Cerebellar nuclear complex (tissue), 1 donor: ENCODE measurements at places on chromosomes 2 and 18.

GRCh38 chr2:37325625-37326071 is 1.0 kb upstream of the PRKD3 start:
- DNase-seq: no peak

DNA sequence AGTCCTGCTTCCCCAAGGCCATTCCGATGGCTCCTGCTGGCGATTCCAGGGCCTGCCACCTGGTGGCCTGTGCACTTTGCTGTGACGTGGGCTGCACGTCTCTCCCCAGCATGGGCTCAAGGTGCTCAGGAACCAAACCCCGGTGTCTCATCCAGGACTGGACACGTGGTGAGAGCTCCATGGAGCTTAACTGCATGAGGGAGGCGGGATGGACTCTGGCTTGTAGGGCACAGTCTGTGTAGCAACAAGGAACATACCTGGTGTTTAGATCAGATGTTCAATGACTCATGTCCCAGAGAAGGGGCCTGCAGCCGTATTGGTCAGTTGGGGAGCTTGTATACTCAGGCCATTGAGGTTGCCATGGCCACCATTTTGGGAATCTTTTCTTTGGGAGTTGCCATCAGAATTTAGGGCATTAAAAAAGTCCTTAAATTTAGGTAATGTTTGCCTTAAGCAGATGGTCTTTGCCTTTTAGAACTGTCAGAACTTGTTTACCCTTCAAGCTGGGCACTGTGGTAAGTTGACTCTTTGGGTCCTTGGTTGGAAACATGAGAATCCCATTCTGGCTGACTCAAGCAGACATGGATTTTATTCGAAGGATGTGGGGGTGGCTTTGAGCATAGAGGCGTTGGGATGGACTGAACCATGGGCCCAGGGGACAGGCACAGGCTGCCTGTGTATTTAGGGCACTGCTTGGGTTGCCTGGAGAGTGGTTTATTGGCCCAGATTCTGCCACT is 21.0 kb downstream of the AGAP1 start:
- no peak for DNase-seq

GRCh38 chr2:119483395-119483753 is 40.9 kb downstream of the SCTR start:
- no peak for DNase-seq

GRCh38 chr2:48715042-48715899 is 40.3 kb downstream of the LHCGR start:
- DNase-seq: no peak

DNA sequence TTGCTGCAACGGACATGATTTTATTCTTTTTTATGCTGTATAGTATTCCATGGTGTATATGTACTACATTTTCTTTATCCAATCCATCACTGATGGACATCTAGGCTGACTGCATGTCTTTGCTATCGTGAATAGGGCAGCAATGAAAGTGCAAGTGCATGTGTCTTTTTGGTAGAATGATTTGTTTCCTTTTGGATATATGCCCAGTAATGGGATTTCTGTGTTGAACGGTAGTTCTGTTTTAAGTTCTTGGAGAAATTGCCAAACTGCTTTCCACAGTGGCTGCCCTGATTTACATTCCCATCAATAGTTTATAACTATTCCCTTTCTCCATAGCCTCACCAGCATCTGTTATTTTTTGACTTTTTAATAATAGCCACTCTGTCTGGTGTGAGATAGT is 99.7 kb upstream of the CRIM1 start:
- DNase-seq: no peak

GRCh38 chr2:17311771-17312511 is 206.3 kb downstream of the RAD51AP2 start:
- no peak for DNase-seq

DNA sequence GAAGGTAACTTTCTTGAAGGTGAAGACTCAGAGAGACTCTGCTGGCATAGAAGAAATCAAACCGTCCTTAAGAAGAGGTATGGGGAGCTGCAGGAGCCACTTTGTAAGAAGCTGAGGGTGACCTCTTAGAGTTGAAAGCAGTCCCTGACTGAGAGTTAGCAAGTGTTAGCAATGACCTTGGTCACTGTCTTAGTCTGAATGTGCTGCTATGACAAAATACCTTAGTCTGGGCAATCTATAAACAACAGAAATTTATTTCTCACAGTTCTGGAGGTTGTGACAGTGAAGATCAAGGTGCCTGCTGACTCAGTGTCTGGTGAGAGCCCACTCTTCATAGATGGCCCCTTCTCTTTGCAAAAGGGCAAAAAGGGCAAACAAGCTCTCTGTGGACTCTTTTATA is 35.7 kb upstream of the ACTR3 start:
- no peak for DNase-seq

GRCh38 chr18:47846431-47846830 is 84.0 kb downstream of the SMAD2 start:
- DNase-seq: no peak

GRCh38 chr2:205787761-205788160 is 105.5 kb downstream of the NRP2 start:
- no peak for DNase-seq

DNA sequence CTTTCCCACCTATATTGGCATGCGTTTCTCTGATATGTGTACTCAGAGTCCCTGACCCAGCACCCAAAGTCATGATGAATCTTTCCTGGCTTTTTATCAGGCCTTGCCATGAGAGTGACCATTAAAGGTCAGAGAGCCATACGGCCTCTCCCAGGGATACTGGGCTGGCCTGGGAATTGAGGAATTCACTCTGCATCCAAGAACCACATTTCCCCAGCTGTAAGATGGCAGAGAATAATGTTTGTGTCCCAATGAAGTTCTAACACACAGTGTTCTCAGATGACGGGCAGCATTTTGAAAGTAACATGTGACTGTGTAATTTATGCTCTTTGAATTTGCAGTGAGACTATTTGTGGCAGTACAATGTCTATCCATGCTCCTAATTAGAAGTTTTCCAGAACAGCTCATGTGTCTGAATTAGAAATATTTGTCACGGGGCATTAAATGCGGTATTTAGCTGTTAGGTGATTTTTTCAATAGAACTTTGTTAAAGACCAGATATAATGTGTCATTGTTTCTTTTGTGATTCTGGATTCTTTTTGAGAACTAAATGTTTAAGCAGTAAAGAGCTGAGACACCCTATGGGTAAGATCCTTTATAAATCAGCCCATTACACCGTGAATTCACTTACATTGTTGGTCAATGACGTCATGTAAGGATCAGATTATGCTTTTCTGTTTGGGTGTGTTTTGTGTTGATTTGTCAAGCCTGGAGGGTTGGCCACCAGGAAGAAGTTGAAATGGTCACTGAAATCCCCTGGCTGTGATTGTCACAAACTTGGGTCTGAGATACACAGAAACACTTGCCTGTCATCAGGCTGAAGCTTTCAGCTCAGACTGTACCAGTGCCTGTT is 7.3 kb upstream of the SLC3A1 start:
- no peak for DNase-seq

DNA sequence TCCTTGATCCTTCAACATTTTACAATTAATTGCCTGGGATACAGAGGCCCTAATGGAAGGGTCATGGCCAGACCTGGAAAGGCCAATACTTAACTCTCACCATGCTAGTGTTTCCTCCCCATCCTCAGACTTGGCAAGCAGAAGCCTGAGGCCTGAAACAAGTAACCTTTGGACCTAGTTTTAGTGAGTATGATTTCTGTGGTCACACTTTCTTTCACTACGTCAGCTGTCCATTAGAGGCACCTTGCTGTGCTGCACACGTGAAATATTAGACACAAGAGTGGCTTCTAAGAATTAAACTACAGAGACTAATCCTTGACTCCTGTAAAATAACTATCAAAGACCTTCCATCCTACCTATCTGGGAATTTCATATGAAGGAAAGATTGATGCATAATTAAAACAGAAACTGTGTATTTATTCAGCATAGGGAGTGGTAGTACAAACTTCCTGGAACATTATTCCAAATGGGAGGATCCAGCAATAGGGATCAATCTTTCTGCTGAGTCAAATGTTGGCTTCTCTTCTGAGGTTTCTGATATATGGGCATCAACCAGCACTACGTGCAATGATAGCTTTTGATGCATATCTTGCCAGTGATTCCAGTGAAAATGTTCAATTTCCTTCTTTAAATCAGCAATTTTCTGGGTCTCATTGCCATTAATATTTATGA is 249.7 kb downstream of the IKZF2 start:
- no peak for DNase-seq

DNA sequence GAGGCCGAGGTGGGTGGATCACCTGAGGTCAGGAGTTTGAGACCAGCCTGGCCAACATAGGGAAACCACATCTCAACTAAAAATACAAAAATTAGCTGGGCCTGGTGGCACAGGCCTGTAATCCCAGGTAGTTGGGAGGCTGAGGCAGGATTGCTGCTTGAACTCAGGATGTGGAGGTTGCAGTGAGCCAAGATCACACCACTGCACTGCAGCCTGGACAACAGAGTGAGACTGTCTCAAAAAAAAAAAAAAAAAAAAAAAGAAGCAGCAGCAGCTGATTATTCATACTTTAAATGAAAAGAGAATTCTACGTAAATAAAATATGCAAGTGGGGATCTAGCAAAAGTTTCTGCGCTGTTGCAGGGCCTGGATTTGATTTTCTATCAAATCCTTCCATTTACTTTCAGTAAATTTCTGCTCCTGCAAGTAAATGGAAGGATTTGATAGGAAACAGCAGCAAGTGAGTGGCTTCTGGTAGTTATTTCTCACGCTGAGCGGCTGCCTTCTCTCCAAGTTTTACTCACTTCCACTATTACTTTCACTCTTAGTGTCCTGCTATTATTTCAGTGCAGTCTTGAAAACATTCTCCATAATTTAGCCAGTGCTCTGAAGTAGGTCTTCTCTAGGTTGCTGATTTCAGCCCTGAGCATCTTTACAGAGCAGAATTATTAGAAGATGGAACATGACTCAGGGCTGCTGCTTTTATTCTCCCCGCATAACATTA is 68.4 kb downstream of the SLC16A14 start:
- no peak for DNase-seq

- DNase-seq: no peak
Observed at GRCh38 chr18:25661831-25662230, 309.9 kb upstream of the ZNF521 start.

GRCh38 chr2:108974674-108975073 is 14.3 kb downstream of the EDAR start:
- no peak for DNase-seq

DNA sequence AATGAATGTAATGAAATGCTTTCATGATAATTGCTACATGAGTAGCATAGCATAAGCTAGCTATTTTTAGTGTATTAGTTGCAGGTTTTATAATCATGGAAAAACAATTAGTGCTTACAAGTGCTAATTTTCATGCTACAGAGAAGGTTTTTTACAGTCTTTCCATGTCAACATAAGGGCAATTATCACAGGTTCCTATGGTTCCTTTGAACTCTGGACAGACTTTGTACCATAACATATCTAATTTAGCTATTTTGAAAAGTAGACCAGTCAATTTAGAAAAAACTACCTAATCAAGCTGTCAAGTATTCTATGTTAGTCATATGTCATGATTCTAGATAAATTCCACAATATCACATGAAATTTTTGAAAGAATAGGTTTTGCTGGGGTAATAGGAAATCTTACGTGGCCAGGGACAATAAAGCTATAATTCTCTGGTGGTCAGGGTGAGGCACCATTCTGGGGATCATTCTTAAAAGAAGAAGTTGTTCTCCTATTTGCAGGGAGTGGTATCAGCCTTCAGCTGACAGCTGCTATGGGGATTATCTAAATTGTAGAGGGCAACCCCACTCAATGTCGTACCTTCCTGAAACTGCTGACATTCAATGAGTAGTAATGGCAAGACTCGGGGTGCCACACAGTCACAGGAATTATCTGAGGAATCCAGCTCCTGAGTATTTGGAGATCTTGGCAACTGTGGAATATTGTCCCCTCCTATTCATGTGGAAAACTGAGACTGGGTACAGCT is 724.0 kb upstream of the LINC00305 start:
- DNase-seq: no peak

DNA sequence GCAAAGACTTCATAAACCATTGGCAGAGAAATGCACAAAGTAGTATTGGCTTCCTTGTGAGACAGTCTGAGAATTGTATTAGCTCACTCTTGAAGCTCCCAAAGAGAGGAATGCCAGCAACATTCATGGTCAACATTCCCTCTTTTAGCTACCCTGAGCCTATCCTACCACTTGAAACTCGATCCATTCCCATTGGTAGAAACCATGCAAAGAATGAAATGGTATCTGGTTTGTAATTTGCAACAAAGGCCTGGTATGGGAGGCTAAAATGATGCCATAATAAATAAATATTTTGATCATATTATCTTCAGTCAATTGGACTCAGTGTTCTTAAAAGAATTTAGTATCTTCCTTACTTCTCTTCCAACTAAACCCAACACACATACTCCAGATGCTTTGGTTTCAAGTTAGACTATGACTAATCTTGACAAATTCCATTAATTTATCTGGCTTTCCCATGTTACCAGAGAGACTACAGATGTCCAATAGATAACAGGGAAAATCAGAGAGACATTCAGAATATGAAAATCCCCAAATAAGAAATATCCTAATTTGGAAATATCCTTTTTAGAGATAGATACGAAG is 102.9 kb downstream of the DHRS9 start:
- DNase-seq: no peak

- no peak for DNase-seq
Observed at GRCh38 chr2:175166216-175166824, 1.7 kb downstream of the ATF2 start.

GRCh38 chr2:33426666-33427231 is 49.7 kb upstream of the RASGRP3 start:
- DNase-seq: no peak

- no peak for DNase-seq
Observed at GRCh38 chr2:227703280-227703732, 14.5 kb downstream of the SLC19A3 start.

DNA sequence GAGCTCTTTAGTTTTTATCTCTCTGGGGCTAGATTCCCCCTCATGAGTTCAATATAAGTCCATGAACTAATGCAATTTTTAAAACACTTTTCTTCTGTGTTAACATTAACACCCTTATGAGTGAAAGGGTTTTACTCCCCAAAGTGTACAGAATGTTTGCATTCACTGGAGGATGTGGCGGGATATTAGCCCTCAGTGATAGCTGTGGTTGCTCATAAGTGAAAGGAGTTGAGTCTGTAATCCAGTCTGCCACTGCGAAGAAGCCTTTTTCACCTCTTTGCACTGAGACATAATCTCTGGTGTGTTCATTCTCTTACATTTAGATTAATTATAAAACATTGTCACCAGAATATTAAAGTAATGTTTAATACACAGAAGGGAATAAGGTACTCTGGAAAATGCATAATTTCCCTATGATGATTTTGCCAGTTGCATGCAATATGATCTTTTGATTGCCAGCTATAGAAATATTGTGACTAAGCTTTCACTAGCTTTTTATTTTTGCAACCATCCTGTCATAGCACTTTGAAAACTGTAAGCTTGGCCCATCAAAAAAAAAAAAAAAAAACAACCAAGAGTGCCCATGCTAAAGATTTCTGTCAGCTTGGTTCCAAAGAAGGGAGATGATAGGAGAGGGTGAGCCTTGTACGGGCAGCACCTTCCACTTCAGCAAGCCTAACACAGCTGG is 113.2 kb downstream of the BCL11A start:
- DNase-seq: no peak

GRCh38 chr2:239607517-239608191 is 206.8 kb upstream of the HDAC4 start:
- DNase-seq: no peak

- DNase-seq: no peak
Observed at GRCh38 chr2:46643493-46643892, 164.1 kb downstream of the TMEM247 start.
